ENCODE measurements at places on chromosomes 13 and 19.

DNA sequence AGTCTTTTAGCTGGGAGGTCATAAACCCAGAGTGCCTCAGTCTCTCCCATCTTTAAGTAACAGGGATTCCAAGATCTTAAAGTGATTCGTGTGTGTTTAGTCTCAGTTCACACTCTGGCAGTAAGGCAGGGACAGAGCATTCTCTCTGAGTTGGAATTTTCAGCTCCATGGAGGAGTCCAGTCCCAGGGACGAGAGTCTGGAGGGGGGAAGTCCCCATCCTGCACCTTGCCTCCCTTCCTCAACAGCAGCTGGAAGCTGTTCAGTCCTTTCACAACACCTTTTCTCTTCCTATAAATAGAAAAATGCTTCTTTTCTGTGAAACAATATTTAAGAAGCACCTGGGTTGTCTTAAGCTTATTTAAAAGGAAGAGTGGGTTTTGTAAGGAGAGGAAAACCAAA is 82.0 kb downstream of the KLF5 start:
- no peak for DNase-seq

- DNase-seq: no peak
Observed at GRCh38 chr19:15291089-15291488, 41.2 kb downstream of the BRD4 start.

- no peak for DNase-seq
Observed at GRCh38 chr13:107203146-107203847, 635.4 kb upstream of the ARGLU1 start.

DNA sequence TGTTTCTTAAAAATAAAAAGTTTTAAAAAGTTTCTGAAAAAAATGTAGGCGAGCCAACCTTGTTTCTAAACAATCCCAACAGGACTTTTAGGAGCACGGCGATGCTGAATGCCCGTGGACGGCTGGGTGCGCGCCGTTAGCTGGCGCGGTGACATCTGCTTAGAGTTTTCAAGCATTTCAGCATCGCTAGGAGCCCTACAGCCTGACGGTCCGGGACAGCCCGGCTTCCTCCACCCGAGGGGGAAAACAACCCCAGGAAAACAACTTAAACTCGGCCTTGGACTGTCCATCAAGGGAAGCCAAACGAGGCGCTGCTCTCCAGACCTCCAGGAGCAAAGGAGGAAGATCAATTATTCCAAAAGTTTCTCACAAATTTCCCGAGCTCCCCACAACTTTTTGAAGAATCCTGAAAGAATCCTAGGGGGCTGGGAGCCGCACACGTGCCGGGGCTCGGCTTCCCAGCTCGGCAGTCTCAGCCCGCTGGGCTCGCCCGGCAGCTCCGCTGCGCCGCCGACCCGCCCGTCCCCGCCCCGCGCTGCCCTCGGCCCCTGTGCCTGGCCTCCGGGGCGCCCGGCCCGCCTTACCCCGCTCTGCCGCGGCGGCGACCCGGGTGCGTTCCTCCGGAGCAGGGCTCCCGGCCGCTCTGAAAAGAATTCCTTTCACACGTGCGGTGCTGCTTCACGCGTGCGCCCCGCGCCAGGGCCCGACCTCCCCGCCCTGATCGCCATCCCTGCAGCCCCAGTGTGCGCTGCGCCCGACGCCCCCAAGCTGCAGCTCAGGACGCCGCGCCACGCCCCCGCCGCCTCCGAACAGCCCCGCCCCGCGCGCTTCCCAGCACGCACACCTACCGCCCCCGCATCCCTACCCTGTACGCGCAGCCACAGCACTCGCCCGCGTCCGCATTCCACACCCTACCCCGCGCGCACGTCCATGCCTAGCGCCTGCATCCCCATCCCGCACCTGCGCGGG is at the start of gene GJA3:
TSS of gene GJA3 (minus strand) at position 747 of the 969 bp plus-strand sequence. CDS start 17,764 bp downstream, outside the sequence.
- no peak for DNase-seq

DNA sequence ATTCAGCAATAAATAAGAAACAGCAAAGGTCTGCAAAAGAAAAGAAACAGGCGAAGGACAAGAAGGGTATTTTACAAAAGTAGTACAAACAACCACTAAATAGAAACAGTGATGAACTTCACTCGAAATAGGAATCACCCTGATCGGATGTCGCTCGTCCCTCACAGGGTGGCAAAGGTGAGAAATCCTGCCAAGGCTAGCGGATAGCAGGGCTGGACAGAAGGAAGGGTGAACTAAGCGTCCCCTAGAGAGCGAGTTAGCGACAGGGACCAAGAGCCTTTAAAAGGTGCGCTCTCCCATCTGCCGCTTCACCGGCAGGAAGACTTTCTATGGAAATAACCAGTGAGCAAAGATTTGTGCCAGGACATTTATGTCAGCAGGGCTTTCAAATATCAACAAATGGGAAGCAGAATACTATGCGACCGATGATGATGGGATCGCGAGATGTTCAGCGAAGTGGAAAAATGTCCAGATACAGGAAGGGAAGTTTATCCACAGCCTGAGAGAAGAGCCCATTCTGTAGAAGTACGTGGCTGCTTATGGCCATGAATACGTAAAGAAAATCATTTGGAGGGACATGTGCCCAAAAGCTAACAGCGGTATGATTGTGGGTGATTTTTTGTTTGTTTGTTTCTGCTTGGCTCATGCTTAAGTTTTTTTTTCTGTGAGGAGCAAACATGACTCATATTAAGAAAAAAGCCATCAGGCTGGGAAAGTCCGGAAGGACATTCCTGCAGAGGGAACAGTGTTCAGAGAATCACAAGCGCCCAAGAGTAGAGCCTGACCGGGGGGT is 18.9 kb downstream of the ELAVL1 start:
- DNase-seq: no peak

DNA sequence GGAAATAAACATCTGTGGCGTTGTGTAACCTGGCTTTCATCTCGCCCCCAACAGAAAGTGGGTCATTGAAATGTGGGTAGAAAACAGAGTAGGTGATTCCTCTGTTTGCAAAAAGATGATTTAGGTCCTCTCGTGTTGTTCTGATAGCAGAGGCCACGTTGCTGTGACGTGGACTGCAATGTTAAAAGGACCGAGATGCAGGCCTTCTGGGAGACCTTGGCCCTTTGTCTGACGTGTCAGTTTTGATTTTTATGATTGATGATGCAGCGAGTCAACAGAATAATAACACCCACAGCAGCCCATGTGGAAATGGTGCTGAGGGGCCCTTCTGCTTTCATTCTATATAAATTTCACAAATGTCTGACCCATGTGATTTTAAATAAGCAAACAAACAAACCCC is 68.9 kb downstream of the FGF9 start:
- no peak for DNase-seq

DNA sequence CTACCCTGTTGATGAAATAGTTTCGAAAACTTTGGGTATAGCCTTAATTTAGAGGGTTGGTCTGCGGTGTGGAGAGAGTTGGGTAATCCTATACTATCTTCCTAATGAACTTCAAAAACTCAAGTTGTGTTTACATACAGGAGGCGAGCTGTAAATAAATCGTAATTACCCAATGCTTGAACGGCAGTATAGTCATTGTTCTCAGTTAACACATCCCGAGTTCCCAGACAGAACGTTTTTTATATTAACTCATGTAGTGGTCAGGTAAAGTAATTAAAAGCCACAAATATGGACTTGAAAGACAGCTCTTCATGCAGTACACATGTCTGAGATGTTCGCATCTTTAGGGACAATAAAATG is 1.5 kb downstream of the PDS5B start:
- DNase-seq: no peak

DNA sequence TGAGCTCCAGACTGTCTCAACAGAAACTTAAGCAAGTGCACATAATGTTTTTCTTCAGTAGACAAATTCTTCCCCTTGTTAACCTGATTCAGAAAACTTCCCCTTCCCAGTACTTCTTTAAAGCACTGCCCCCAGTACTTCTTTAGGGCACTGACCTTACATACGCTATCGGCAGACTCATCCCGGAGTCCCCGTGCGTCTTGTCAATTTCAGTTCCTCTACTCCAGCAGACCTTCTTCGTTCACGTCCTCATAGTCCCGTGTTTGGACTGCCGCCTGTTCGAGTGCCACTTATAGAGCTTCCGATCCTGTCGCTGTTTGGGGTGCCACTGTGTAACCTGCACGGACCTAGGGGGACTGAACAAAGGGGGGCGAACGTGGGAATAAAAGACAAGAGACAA is 29.0 kb downstream of the ZNF627 start:
- DNase-seq: no peak
